ENCODE measurements at places on chromosomes 1 and 21.

- DNase-seq = no peak
Measured at GRCh38 chr1:41101076-41101475, 79.6 kb upstream of the SLFNL1 start.

DNA sequence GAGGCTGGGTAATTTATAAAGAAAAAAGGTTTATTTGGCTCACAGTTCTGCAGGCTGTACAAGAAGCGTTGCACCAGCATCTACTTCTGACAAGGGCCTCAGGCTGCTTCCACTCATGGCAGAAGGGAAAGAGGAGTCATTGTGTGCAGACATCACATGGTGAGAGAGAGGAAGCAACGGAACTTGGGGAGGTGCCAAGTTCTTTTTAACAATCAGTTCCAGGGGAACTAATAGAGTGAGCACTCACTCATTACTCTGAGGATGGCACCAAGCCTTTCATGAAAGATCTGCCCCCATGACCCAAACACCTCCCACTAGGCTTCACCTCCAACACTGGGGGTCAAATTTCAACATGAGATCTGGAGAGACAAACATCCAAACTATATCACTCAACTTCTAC lies 77.2 kb downstream of the DDAH1 start:
- no peak for DNase-seq

DNA sequence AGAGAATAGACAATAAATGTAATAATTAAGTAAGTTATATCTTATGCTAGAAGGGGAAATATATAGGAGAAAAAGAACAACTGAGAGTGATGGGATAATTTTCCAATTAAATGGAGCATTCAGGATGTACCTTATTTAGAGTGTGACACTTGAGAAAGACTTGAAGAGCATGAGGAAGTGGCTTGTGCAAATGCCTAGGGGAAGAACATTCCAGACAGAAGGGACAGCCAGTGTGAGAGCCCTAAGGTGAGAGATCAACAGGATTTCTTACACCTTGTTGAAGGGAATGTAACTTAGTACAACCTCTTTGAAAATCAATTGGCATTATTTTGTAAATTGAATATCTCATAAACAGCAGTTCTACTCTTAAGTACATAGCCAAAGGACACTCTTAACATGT lies 28.8 kb upstream of the TSPAN2 start:
- DNase-seq = no peak

DNA sequence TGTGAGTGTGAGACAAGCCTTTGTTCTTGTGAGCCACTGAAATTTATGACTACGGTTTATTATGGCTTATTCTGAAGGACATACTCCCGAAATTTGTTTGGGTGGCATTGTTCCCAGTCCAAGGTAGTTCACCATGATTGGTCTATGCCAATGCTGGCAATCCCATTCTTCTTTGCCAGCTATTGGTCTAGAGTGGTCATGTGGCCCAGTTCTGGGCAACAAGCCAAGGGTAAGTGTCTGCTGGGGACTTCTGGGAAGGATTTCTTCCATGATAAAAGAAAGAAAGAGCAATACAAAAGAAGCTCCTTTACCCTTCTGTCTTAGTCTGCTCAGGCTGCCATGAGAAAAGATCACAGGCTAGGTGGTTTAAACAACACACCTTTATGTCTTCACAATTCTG lies 201.6 kb downstream of the SLC35F3 start:
- no peak for DNase-seq

GRCh38 chr1:62977366-62977765 lies 193.4 kb downstream of the ATG4C start:
- no peak for DNase-seq
